ENCODE measurements at places on chromosomes 4 and X.

DNA sequence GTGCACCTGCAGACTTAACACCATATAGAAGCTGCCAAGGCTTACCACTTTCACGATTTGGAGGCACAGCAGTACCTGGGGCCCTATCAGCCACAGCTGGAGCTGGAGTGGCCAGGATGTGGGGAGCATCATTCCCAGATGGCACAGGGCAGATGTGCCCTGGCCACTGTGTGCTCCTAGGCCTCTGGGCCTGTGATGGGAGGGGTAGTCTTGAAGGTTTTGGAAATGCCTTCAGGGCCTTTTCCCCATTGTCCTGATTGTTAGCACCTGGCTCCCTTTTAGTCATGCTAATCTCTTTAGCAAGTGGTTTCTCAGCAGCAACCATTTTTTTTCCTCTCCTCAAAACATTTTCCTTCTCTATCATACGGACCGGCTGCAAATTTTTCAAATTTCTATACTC, 490.2 kb downstream of the RAB28 start:
- no peak for DNase-seq

DNA sequence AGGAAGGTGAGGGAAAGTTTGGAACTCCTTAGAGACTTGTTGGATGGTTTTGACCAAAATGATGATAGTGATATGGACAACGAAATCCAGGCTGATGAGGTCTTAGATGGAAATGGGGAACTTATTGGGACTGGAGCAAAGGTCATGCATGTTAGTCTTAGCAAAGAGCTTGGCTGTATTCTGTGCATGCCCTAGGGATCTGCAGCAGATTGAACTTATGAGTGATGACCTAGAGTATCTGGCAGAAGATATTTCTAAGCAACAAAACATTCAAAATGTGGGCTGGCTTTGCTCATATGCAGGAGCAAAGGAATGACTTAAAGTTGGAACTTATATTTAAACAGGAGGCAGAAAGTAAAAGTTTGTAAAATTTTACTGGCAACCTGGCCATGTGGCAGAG, 489.3 kb upstream of the DIPK2B start:
- DNase-seq, result no peak

GRCh38 chrX:31038575-31039326, 33.1 kb downstream of the FTHL17 start:
- DNase-seq, result no peak

- no peak for DNase-seq
Measured at GRCh38 chr4:102318526-102318925, 26.8 kb downstream of the SLC39A8 start.

- no peak for DNase-seq
Measured at GRCh38 chrX:106415276-106415895, 196.4 kb upstream of the RADX start.

DNA sequence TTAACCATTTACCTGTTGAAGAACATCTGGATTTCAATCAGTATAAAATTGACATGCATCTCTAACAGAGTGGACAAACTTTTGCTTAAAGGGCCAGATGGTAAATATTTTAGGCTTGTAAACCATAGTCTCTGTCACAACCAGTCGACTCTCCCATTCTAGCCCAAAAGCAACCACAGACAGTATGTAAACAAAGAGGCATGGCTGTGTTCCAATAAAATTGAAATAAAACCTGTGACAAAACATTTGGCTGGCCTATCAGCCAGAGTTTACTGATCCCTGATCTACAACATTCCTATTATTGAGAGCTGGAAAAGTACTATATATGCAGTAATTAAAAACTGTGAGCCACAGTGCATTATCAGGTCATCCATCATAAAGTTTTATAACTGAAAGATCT, 3.2 kb downstream of the CENPC start:
- no peak for DNase-seq

GRCh38 chr4:143586080-143586479, 72.6 kb downstream of the SMARCA5 start:
- DNase-seq, result no peak
